ENCODE measurements at places on chromosomes 7 and 10.

DNA sequence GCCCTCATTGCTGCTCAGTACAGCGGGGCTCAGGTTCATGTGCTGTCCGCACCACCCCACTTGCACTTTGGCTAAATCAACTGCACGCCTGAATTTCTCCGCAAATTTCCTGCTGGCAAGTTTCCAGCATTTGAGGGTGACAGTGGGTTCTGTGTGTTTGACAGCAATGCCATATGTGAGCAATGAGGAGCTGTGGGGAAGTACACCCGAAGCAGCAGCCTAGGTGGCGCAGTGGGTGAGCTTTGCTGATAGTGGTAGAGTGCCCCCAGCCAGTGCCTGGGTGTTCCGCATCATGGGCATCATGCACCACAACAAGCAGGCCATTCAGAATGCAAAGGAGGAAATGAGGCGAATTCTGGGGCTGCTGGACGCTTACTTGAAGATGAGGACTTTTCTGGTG is 103.9 kb upstream of the POT1 start:
- no peak for DNase-seq

DNA sequence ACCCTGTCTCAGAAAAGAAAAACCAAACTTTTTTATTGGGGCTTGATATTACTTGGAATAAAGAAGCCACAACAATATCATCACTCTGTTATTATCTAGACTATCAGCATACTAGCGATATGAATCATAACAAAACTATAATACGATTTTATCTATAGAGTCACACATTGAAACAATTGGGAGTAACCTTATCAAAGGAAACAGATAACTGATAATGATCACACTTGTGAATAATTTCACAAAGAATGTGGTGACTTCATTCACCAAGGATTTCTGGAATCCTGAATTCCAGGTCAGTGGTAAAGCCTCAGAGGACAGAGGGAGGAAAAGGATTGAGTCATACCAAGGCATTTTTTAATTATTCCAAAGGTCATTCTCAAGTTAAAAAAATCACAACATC is 32.1 kb upstream of the NMT2 start:
- DNase-seq, result no peak

DNA sequence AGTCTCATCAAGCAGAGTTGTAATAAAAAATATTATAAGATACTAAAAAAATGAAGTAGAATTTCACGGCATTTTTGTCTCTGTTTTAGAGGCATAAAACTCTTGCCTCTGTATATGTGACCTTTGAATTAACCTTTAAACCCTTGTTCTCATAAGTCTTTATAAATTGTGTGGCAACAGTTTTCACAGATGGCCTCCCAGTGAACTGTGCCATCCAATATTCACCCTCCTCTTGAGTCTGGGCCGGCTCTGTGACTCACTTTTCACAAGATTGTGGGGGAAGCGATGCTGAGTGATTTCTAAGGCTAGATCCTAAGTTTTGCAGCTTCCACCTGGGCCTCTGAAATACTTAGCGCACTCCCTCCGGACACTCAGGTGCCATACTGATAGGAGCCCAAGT is 4.6 kb upstream of the USP6NL start:
- no peak for DNase-seq

DNA sequence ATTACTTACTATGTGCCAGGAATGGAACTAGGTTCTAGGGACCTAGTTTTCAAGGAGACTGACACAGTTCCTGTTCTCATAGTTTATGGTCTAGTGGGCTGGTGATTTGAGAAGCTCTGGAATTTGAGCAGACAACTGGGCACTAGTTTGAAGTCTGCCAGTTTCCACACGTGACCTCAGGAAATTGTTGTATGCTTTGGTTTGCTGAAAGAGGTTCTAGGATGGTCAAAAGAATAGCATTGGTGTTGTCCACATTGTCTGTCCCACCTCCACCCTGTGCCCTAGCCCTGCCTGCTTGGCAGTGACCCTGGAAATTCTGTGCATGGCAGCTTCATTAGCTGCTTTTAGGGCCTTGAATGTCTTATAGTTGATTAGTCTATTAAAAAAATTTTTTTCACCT is 28.7 kb downstream of the GBF1 start:
- no peak for DNase-seq

GRCh38 chr10:99958302-99958701 is 51.4 kb downstream of the DNMBP start:
- DNase-seq, result no peak

- no peak for DNase-seq
Observed at GRCh38 chr7:106524690-106525059, 136.3 kb downstream of the CCDC71L start.

DNA sequence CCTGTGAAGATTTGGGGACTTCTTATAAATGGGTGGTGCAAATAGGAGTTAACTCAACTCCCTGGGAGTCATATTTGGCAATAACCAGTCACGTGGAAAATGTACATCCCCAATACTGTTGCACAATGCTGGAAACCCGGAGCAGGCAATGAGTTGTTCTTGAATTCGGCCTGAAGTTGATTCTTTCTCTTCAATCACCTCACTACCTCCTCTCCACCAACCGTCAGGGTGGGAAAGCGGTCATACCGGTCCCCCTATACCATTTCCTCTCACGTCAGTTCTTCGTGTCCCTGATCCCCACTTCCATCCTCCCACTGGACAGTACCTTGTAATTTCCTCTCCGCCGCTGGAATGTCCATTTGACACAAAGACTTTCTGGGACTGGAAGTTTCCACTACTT is 2.8 kb downstream of the GIMAP5 start:
- no peak for DNase-seq

- no peak for DNase-seq
Observed at GRCh38 chr10:130550952-130551674, 414.9 kb downstream of the GLRX3 start.
